ENCODE measurements at places on chromosomes 1 and 21.

DNA sequence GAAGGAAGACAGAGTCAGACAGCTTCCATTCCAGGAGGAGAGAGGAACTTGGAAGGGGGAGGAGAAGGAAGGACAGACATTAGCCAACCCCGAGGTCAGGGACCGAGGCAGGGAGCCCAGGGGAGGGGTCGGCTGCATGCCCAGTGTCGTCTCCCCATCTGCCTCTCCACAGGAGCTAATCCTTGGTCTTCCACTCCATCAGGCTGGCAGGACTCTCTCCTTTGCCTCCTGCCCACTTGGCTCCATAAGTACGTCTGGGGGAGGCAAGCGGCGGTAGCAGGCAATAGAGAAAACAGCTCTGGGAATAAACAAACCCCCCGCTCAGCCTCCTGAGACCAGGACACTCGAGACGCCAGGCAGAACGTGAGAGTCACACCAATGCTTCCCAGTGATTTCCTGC, 71.3 kb downstream of the GRIK3 start:
- no peak for DNase-seq

DNA sequence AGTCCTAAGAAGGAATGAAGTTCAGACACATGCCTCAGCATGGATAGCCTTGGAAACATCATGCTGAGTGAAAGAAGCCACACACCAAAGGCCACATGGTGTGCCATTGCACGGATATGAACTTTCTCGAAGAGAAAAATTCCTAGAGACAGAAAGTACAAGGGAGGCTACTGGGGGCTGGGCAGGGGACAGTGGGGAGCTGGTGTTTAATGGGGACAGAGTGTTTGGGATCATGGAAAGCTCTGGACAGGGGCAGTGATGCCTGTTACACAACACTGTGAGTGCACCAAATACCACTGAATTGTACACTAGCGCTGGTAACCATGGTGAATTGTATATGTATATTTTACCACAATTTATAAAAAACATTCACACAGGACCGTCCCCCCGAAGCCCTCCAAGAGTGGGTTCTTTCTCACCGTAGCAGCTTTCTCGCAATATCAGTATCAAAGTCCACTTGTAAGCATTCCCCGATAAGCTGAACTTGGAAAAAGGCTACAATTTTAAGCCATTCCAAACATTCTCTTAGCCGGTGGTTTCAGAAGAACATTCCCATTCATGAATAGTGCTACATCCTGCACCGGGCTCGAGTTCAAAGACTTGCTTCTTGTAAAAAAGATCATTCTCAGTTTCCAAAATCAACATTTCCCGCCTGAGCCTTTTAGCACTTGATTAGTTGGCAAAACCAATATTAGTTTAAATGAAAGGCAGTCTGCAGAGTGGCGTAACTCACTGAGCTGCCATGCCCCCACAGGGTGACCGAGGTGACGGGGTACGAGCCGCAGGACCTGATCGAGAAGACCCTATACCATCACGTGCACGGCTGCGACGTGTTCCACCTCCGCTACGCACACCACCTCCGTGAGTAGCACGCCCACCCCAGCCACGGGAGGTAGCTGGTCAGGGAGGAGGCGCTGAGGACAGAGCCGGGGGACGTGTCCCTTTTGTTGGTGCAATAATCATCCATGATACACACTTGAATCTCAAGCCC, 31.7 kb downstream of the SIM2 start:
- DNase-seq, result no peak

- peak; percentile 5 for DNase-seq
Observed at GRCh38 chr1:202274611-202275010, 67.1 kb downstream of the UBE2T start.

GRCh38 chr1:61087571-61087970, 5.2 kb downstream of the NFIA start:
- no peak for DNase-seq

DNA sequence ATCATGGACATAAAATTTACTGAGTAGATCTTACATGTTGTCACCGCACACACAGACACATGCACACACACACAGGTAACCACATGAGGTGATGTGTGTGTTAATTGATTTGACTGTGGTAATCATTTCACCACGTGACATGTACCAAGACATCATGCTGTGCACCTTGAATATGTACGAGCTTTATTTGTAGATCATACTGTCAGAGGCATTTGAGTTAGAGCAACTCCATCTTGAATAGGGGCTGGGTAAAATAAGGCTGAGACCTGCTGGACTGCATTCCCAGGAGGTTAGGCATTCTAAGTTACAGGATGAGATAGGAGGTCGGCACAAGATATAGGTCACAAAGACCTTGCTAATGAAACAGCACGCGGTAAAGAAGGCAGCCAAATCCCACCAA, 31.7 kb upstream of the TRIM17 start:
- no peak for DNase-seq

DNA sequence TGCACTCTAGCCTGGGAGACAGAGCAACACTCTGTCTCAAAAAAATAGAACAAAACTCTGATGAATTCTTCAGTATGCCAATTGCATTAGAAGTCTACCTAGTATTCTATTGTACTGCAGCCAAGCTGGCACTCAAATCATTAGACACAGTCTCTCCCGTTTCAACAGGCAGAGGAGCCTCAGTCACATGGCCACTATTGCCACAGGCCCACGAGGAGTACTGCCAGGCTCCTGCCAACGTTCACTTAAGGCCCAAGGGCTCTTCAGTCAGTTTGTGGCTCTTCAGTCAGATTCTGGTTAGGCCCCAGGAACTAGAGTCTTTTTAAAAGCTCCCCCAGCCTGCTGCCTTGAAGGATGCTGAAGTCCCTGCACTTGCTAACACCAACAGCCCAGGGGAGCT, 73.4 kb downstream of the SH3BGR start:
- DNase-seq, result no peak

- peak; percentile 58 for DNase-seq
Observed at GRCh38 chr1:88595355-88596002, 88.6 kb upstream of the PKN2 start.

DNA sequence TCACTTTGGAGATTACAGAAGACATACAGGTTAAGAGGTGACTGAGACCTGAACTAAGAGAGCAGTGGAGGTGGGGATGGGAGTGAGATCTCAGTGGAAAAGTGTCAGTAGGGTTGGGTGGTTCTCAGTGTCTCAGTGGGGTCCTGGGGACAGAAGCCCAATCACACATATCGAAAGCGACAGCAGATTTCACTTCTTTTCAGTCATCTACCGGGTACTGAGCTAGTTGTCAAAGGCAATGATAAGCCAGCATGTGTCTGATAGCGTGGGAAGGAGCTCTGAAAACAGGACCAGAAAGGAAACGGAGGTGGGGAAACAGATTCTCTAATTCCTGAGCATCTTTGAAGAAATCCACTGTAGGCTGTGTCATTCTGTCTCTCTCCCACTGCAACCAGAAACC, 59.5 kb downstream of the RHOU start:
- no peak for DNase-seq

- DNase-seq, result no peak
Observed at GRCh38 chr21:14046401-14046800, 164.4 kb downstream of the LIPI start.

DNA sequence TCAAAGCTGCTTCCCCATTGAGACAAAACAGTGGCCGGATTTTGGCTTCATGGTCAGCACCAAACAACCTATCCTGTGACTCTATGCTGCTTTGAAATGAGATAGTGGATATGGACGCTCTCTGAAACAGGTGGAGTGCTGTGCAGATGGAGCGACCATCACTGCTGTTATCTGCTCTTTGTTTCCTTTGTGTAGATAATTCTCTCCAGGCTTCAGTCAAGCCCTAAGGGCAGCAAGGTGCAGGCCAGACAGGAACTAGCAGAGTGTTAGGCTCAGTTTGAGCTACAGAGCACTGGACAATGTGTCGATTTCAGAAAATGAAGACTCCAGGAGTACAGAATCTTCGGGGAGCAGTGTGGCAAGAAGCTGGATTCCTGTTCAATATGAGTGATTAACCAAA, 4.8 kb upstream of the IRF6 start:
- no peak for DNase-seq

DNA sequence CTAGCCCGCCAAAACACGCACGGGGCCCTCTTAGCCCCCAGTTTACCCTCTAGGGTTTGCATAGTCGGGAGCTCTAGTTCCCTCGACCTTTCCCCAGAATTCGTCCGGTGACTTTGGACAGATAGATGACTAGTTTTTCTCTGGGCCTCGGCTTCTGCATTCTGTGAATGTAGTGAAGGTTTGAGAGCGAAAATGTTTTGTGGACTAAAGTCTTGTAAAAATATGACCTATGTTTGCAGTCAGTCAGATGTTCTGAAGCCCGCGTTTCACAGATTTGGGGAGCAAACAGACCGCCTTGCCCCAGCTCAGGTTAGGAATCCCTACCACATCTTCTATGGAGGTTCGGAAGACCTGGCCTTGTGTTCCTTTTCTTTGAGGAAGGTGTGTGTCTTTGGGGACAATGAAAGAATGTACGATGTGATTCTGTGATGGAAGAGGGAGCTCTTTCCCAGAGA, 401 bp downstream of the UQCRH start:
- DNase-seq, result peak; percentile 42

DNA sequence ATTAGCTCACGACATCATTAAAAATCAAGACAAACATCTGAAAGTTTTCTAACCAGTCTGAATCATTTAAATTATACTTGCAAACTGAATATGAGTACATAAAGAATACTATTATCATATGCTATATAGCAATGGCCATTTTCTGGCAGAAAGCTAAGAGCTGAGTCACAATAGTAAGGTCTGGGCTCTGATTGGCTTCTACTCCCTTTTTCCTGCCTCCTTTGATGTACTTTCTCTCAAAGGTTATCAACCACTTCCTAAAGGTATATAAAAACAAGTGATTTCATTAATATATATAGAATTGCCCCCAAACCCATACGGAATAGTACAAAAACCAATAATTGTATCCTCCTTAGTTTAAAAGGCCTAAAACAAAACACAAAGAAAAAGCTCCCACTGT, 7.0 kb downstream of the KCNA3 start:
- no peak for DNase-seq

GRCh38 chr1:94130851-94131595, 10.1 kb upstream of the ABCA4 start:
- DNase-seq, result no peak

DNA sequence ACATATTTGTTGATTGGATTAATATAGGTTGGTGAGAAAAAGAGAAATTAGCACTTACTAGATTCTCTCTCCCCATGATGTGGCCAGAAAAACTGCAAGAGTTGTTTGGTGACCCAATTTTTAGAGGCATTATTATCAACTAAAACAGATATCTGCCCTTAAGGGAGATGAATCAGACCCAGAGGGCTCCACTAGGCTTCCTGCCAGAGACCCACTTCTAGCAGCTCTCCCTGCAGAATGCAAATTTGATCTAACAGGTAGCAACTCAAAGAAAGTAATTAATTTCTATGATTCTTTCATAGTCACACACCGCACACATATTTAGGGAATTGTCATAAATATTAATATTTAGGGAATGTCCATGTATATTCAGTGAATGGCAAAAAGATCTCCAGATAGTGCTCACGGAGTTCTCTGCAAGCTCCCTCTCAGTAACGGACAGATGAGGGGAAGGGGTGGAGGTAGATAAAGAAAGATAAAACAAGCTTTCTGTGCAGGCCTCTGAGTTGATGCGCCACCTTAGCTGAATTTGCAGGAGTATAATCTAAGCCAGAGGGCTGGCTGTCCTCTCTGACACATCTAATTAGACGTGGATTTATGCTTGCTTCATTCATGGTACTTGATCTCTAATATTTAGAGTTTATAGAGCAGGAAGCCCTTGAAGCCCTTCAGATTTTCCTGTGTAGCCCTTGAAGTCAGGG, 84.1 kb upstream of the CCDC190 start:
- DNase-seq, result no peak

DNA sequence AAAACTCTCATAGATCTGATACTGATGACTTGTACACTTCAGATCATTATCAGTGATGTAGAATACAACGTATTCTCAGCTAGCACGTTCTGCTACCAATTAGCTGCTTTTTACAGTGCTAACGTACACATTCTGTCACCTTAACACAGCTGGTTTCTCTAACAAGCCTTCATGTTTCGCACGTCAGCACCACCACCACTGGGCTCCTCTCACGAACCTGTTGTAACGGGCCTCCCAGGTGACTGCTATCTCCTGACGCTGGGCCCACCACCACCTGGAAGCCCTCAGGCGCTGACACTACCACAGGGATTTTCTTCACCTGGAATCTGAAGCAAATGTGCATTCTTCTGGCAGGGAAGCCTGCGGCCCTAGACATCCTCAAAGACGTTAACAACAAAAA, 19.8 kb downstream of the TOMM20 start:
- DNase-seq, result no peak

DNA sequence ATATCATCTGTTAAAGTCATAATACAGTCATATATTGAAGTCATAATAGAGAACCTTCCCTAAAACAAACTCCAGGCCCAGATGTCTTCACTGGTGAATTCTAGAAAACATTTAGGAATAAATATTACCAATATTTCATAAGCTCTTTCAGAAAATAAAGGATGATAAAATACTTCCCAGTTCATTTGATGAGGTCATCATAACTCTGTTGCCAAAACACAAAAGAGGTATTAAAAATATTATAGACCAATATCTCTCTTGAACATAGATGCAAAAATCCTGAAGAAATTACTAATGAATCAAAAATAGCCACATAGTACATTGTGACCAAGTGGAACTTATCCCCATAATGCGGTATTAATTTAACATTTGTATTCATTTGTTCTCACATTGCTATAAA, 132.4 kb upstream of the ZP4 start:
- DNase-seq, result no peak

DNA sequence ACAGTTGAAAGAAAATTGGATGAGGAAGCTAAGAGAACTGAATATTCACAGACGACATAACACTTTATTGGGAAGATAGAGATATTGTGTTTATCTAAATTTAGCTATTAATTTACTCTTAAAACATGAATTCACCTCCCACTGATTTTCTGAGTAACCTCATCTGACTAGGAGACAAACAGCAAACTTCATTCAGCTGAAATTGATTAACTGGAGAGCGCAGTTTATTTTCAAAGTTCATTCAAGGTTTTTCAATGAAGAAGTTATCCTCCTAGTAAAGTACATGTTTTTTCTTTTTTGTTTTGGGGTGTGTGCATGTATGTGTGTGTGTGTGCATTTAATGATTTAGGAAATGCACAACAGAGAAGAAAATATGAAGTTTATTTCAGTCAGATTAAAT, 215.0 kb downstream of the KCNT2 start:
- DNase-seq, result no peak

DNA sequence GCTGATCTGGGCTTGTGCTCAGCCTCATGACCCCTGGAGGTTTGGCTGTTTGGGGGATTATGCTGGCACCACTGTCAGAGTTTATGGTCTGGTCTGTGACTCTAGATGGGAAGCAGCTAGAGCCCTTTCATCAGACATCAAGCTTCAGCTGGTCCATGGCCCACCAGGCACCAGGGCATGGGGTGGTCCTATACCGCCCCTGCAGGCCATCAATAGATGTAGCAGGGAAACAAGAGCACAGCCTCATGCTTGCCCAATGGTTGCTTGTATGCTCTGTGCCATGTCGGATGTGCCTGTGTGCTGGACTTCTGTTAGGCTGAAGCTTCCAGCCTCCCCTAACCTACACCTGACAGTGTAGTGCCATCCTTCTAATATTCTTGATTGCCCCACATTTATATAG, 71.1 kb upstream of the CD34 start:
- DNase-seq, result peak; percentile 49

- no peak for DNase-seq
Observed at GRCh38 chr1:17846341-17846740, 91.2 kb downstream of the ACTL8 start.

- DNase-seq, result no peak
Observed at GRCh38 chr1:6515771-6516170, 24.3 kb upstream of the PLEKHG5 start.
